Kidney tubule cell (primary cell): ENCODE measurements at places on chromosomes 16 and 17.

- no peak for DNase-seq
Measured at GRCh38 chr17:80656590-80656989, 112.0 kb downstream of the RPTOR start.

- no peak for DNase-seq
Measured at GRCh38 chr16:2462031-2462866, 2.3 kb downstream of the TEDC2 start.

DNA sequence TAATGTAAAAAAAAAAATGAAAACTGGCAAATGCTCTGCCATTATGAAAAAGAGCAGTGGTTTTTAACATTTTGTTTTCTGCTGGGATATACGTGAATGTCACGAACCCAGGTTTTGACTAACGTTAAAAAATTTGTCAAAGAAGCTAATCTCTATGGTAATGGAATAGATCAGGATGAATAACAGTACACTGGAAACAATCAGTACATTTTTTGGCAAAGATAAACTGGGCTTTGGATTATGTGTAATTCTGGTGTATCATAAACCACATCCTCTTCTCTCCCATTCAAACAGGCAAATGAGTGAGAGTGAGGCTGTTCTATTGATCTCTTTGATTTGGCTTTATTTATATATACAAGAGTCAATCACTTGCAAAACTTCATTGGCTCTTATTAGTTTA lies 207.0 kb upstream of the IRX3 start:
- DNase-seq = no peak

DNA sequence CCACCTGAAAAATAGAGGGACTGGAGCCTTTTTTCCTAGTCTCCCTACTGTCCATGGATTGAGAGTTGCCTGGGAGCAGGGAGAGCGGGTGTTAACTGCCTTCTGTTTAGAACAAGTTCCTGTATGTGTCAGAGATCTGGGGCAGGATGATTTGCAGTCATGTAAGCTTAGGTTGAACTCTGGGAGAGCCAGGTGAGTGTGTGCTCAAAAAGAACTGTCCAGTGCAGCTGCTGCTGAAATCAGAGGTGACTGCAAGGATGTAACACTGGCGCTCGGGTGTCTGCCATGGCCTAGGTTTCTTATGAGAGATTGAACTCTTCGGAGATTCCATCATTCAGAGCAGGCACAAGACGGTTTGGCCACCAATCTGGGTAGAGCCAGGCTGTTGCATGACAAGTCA lies 432.5 kb downstream of the CDH13 start:
- no peak for DNase-seq

GRCh38 chr16:54505549-54506213 lies 219.1 kb upstream of the IRX3 start:
- DNase-seq = no peak

GRCh38 chr17:35361027-35361426 lies 12.4 kb downstream of the SLFN11 start:
- DNase-seq = no peak

- peak; percentile 59 for DNase-seq
Measured at GRCh38 chr17:17568772-17569195, 22.7 kb downstream of the PEMT start.

DNA sequence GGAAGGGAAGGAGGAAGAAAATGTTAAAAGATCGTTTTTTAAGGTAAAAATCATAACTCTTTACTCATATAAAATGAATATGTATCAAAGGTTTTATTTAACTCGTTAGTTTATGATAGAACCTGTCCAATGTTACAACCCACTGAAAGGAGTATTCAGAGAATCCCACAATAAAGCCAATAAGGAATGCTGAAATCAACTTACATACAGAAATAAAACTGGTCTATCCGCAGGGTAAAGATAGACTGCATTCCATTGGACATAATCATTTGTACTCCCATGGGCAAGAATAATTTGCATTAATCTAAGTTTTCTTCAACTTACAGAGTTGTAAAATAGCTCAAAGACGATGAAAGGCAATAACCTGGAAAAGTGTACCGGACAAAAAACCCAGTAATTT lies 17.9 kb upstream of the BEAN1 start:
- peak; percentile 67 for DNase-seq
